Stimulated activated naive CD4-positive, alpha-beta T cell (primary cell): ENCODE measurements at places on chromosomes 1 and 21.
A peak's percentile ranks its signal among the peaks of the same experiment; 100 is the strongest.

- no peak for DNase-seq
Observed at GRCh38 chr1:159960721-159961381, 6.8 kb upstream of the SLAMF9 start.

- peak; percentile 2 for DNase-seq
Observed at GRCh38 chr1:161792740-161793139, 26.6 kb downstream of the ATF6 start.

GRCh38 chr1:203121186-203122015 is 6.1 kb upstream of the ADORA1 start:
- no peak for DNase-seq

GRCh38 chr1:36879613-36880012 is 154.7 kb downstream of the GRIK3 start:
- no peak for DNase-seq

DNA sequence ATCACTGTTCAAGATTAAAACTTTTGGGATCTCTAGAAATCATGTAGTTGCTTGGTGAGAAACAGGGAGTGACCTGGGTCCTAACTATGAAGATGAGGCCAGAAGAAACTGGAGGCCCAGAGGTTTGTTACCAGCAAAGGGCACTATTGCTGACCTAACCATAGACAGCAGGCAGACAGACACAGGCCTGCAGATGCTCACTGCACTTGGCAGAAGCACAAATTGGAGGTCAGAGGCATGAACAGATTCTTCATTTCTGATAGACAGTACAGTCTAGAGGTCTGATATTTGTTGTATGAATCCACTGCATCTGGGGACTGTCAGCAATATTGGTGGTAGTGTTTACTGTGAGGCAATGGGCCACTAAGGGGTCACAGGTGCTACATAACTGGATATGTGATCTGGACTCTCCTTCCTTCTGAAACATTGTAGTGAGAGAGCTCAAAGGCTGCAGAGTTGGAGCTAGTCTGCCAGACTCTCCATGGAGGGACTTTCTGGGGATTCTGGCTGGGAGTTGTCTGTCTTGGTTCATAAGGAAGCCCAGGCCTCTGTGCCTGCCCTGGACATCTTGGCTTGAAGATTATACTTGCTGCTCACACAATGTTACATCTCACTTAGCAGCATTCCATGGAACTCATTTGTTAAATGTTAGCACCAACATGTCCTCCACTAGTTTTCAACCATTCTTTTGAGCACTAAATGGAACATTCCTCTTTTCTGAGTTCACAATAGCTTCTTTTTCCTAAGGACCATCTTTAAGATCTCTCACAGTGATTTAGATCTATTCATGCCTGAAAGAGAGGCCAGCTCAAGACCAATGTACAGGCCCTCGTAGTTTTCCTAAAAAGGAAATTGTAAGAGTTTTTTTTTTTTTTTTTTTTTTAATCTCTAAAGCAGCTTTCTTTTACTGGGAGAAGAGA is 26.9 kb upstream of the CCN1 start:
- no peak for DNase-seq

GRCh38 chr1:225849925-225850324 is 32.3 kb downstream of the TMEM63A start:
- no peak for DNase-seq
